Omental fat pad (tissue), 4 donors: ENCODE measurements at places on chromosomes 11 and 22. TPM values are rescaled to one million over a fixed set of nuclear protein-coding genes. Genes with fewer than 3 reads are reported as not detected.

Gene HEPN1
- not detected for total RNA-seq

DNA sequence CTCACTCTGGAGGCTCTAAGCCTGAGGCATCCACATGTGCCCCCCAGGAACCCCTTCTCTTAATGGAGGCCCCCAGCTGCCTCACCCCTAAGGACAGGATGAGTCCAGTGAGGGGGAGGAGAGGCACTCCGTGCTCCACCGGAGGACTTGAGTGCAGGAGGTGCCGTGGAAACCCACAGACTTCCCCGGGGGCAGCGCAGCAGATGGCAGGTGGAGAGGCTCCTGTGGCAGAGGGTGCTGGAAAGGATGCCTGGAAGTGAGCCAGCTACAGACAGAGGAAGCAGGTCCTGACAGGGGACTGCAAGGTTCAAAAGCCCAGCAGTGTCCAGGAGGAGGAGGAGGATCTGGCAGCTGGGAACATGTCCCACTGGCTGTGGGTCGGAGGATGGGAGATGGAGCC is 1384.0 kb downstream of the TBC1D22A start:
- no peak for DNase-seq

- no peak for DNase-seq
Observed at GRCh38 chr22:28741200-28741784, 328 bp downstream of the CHEK2 start.

GRCh38 chr11:132330515-132330914 is 960.1 kb downstream of the NTM start:
- DNase-seq: no peak

- DNase-seq: no peak
Observed at GRCh38 chr11:114058871-114059277, 637 bp upstream of the ZBTB16 start.

Gene SPTY2D1
- total RNA-seq: 15.9 TPM

GRCh38 chr11:102142333-102142732 is 32.1 kb downstream of the YAP1 start:
- no peak for DNase-seq

Gene NFAM1
- 14.0 TPM for total RNA-seq

GRCh38 chr11:57144075-57144474 is 37.7 kb upstream of the LRRC55 start:
- no peak for DNase-seq

- no peak for DNase-seq
Observed at GRCh38 chr11:46976182-46976854, 39.8 kb downstream of the CSTPP1 start.

- DNase-seq: no peak
Observed at GRCh38 chr11:19173004-19173689, 28.6 kb downstream of the CSRP3 start.

- no peak for DNase-seq
Observed at GRCh38 chr11:130672911-130673310, 224.5 kb downstream of the ADAMTS15 start.

Gene SLC7A4
- total RNA-seq: 2.2 TPM
